Hepatic stellate cell (primary cell): ENCODE measurements at places on chromosomes 7 and 10.

GRCh38 chr10:8766899-8767298 is 712.4 kb downstream of the GATA3 start:
- no peak for DNase-seq

- no peak for DNase-seq
Observed at GRCh38 chr7:158576050-158576762, 11.4 kb downstream of the PTPRN2 start.

GRCh38 chr7:157851501-157852067 is 514.8 kb downstream of the DNAJB6 start:
- no peak for DNase-seq

- no peak for DNase-seq
Observed at GRCh38 chr10:11208908-11209829, 191.5 kb downstream of the CELF2 start.

GRCh38 chr10:109327266-109327665 is 596.0 kb downstream of the XPNPEP1 start:
- no peak for DNase-seq

DNA sequence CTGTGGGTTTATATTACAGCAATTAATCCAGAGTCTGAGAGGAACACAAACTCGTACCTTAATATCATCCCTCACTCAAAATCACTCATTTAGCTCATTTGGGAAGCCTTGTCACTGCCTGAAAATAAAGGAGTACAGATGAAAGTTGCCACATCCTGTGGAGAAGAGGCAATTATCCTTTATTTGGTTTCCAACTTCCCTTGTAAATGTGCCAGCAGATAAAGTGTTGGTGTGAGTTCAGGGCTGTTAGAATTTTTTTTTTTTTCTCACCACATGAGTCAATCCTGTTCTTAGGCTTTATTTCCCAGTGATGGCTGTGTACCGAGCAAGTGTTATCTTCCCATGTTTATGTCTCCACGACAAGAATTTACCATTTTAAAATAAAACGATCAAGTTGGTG is 99.0 kb upstream of the SMIM30 start:
- no peak for DNase-seq

- peak; percentile 18 for DNase-seq
Observed at GRCh38 chr7:16753932-16754855, 639 bp downstream of the TSPAN13 start.

DNA sequence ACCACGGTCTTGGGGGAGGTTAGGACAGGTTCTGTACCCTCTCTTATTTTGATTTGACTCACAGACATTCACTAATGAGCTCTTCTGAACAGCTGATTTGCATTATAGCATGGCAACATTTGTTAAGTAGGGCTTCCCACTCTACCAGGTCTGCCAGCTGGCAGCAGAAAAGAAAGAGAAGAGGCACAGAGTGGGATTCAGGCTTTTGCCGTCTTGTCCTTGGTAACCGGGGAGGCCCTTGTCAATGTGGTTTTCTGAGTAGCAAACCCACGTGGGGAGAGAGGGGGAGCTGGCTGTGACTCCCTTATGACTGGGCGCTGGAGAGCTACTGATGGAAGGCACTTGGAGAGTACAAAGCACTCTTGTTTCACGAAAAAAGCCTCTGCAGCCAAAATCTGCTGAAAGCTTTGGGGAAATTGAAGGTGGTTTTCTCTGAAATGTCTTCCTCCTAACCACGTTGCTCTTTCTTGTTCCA is 355.3 kb upstream of the GALNT17 start:
- no peak for DNase-seq

DNA sequence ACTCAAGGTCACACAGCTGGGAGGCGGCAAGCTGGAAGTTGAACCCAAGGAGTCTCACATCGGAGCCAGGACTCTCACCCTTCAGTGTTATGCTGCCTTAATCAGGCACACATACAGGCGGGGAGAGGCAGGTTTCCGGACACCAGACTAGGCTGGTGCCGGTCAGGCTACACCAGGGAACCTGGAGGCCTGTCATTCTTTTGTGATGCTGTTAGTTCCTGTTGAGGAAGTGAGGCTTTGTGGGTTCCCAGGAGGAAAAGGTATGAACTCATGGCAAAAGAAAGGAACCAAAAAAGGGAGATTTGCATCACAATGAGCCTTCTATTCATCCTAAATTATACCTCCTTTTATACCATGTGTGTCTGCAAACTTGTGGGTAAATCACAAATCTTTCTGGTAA is 103.8 kb downstream of the TCF7L2 start:
- no peak for DNase-seq

DNA sequence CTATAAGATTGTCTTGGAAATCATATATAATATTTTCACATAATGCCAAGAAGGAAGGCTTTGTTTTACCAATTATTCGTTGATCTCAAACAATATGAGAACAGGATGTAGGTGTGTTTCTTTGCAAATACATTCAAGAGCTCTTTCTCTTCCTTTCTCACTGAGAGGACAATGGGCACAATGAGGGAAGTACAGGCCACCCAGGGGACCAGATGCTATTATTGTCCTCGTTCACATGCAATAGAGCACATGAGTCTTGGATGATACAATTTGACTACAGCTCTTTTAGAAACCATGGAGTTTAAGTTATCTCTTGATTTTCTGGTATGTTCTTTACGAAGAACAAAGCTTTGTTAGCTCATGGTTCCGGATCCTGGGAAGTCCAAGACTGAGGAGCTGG is 323.7 kb upstream of the KLF6 start:
- DNase-seq: no peak

GRCh38 chr7:142571581-142571980 is 177.7 kb upstream of the PRSS1 start:
- no peak for DNase-seq

DNA sequence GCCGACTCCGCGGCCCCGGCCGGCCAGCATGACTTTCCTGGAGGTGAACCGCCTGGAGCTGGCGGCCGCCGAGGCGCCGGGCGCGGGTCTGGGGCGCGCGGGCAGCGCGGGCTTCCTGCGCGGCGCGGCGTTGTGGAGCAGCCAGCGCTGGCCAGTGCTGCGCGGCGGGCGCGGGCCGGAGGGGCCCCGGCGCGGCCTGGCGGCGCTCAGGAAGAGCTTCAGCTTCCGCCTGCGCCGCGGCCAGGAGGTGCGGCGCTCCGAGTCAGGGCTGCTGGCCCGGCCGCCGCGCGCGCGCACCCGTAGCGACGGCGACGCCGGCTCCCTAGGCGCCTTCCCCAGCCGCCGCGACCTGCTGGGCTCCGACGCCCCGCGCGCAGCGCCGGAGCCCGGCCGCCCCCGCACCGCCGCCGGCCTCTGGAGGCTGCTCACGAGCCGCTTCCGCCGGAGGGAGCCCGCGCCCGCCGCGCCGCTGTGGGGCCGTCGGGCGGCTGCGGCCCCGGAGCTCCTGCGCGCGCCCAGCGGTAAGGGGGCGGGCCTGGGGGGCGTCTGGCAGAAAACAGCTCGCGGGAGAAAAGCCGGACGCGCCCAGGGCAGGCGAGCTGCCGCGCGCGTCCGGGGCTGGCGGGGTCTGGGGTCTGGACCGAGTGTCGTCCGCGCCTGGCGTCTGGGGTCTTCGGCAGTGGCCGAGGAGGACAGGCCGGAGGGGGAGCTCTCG is 29.0 kb downstream of the AGAP3 start:
- peak; percentile 61 for DNase-seq

DNA sequence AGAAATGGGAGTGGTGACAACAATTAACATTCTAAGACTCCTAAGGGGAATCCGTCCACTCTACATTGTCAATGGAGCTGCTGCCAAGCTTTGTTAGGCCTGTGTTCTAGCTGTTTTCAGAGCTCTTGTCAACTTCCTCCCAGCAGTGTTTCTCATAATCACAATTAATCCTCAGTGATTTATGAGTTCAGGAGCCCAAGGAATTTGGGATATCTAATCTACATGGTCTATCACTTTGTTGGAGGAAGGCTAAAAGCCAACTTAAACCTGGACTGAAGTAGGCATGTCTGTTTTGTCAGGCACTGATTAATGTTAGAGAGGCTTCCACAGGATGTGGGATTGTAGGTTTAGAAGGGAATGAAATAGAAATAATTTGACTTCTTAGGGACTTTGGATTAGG is 10.2 kb upstream of the OR2F2 start:
- no peak for DNase-seq

DNA sequence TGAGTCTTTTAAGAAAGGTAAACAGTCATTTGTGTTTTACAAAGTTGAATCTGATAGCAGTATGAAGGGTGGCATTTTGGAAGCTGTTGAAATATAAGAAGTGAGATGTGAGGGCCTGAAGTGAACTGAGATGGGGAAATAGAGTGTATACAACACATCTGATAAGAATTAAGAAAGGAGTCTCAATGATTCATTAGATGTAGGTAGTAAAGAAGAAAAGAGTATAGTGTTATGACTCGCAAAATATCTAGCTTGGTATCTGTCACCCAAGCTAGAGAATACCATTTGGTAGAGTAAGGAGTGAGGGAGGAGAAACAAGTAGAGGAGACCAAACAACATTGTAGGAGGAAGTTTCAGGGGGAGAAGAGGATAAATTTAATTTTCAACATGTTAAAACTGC is 5.3 kb downstream of the PTPN12 start:
- DNase-seq: no peak

- DNase-seq: no peak
Observed at GRCh38 chr10:48257407-48257961, 17.0 kb downstream of the FRMPD2 start.

DNA sequence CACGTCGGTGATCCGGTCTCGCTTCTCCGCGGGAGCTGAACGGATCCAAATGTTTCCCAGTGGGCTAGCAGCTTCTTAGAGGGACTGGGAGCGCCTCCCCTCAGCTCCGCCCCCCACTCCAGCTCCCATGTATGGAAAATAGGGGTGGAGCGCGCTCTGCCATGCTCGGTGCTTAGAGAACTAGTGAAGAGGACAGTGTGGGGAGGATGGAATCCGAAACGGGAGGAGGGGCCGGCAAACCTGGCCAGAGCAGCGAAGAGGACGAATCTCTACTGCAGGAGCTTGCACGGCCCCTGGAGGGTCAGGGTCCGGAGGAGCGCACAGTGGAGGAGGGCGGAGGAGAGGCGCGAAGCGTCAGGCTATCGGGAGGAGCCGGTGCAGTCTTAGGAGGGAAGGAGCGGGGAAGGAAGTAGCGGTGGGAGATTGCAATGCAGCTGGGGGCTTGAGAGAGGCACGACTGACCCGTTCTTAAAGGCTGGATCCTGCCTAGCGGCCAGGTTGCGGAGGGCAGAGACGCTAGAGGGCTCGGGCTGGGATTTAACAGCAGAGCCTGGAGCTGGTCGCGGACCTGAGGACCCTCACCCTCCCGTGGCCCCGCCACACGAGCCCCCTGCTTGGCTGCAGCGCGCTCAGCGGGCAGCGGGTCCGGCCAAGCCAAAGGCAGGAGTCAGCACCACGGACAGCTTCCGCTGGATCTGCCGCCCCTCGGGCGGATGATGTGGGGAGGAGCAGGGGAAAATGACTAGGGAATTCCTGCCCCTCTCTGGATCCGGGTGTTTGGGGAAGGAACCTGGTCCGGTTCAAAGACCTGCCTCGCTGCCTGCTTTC is at the start of gene PRLHR:
Gene PRLHR, minus strand, starts transcription at position 51 of the 828 bp plus-strand sequence. CDS start 404 bp downstream, outside the sequence.
- peak; percentile 31 for DNase-seq

DNA sequence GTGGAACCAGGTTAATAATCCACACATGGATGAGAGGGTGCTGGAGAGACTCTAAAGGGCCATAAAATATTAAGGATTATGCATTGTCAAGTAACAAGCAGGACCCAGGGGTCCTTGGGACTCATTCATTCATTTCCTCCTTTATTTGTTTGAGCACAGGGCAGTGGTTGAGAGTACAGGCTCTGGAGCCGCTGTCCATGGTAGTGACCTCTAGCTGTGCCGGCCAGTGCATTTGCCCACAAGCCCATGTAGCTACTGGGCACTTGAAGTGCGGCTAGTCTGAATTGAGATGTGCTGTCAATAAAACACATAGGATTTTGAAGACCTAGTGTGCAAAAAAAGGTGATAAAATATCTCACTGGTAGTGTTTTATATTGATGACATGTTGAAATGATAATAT is 137.6 kb downstream of the C10orf105 start:
- no peak for DNase-seq

DNA sequence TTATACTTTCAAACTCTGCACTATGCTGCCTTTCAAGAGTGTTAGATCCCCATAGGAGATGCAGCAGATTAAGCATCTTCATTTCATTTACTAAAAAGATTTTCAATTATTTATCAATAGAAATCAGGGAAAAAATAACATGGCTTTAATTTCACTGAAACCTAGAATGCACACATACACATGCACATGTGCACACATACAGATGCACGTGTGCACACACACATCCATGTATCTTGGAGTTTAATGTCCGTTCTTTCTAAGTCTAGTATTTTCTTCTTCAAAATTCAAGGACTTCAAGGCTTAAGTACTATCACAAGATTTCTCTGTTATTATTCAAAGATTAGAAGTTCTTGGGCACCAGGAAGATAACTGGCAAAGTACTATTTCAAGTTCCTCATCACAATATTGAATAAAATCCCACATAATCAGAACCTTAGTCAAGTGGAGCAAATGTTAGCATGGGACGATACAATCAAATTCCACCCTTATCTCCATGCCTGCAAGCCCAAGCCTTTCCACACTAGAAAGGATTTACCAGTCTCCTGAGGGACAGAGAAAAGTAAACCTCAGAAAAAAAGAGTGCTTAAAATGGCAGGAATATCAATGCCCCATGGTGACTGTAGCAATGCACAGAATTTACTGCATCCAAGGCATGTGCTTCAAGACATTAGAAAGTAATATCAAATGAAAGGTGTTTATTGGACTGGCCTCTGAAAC is 494.4 kb downstream of the XPNPEP1 start:
- no peak for DNase-seq

DNA sequence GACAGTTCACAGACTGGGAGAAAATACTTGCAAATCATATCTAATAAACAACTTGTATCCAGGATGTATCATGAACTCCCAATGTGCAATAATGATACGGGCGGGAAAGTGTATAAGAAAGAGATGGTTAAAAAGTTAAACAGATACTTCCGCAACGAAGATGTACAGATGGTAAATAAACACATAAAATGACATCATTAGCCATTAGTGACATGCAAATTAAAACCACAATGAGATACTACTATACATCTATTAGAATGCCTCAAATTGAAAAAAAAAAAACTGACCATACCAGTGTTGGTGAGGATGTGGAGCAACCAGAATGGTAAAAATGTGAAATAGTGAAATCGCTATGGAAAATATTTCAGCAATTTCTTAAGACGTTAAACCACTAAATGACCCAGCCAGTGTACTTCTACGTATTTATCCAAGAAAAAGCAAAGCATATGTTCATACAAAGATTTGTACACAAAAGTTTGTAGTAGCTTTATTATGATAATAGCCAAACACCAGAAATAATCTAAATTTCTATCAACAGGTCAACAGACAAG is 83.5 kb downstream of the IPMK start:
- no peak for DNase-seq

GRCh38 chr7:74466196-74466813 is 12.6 kb downstream of the GTF2IRD1 start:
- no peak for DNase-seq

DNA sequence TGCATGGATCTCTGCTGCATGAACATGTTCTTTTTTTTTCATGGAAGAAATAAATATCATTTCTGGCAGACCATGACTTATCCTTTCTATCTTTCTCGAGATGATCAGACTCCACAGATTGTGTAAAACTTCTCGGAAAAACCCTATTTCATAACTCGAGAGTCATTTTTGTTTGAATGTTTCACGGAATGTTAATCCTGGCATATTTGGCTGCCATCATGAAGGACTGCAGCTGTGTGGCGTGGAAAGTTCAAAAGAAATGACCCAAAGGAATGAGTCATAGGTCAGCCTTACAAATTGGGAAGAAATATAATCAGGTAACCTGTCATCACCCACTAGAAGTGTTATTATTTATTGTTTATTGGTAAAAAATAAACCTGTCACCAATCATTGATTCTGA is 566.8 kb downstream of the SDK1 start:
- DNase-seq: no peak
